NCI-H345 (cell line): ENCODE measurements at places on chromosomes 4 and X.

DNA sequence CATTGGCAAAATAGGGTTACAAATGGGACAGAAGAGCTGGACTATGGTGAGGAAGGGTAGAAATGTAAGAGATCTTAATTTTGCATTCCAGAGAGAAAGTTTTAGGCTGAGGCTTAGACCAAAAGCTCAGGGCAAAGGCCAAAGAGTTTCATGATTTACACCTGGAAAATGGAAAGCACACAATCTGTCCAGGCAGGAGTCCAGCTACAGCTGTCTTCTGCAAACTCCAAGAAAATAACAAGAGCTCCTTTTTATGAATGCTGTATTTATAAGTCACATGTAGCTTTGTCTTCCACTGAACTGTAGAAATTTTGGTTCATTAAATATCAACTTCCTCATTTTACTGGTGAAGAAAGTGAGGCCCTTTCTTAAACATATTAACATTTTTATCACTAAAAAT is 288.0 kb upstream of the ATOH1 start:
- no peak for DNase-seq

- DNase-seq = no peak
Measured at GRCh38 chr4:138741766-138742377, 273.7 kb upstream of the NOCT start.

DNA sequence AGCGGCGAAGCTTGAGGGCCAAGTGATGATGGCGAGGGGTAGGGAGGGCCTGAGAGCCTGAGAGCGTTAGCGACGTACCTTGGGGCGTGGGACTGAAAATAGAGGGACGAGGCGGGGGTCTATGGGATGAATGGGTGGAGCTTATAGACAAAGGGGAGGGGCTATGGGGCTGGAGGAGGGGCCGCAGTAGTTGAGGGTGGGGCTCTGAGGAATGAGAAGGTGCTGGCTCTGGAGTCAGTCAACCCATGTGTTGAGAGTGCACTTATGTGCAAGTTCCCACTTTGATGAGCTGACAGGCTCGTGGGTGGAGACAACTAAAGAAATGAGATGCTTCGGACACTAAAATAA is 488 bp downstream of the TBC1D25 start:
- DNase-seq = no peak

GRCh38 chr4:186688150-186688943 is 35.3 kb downstream of the FAT1 start:
- peak; percentile 78 for DNase-seq

DNA sequence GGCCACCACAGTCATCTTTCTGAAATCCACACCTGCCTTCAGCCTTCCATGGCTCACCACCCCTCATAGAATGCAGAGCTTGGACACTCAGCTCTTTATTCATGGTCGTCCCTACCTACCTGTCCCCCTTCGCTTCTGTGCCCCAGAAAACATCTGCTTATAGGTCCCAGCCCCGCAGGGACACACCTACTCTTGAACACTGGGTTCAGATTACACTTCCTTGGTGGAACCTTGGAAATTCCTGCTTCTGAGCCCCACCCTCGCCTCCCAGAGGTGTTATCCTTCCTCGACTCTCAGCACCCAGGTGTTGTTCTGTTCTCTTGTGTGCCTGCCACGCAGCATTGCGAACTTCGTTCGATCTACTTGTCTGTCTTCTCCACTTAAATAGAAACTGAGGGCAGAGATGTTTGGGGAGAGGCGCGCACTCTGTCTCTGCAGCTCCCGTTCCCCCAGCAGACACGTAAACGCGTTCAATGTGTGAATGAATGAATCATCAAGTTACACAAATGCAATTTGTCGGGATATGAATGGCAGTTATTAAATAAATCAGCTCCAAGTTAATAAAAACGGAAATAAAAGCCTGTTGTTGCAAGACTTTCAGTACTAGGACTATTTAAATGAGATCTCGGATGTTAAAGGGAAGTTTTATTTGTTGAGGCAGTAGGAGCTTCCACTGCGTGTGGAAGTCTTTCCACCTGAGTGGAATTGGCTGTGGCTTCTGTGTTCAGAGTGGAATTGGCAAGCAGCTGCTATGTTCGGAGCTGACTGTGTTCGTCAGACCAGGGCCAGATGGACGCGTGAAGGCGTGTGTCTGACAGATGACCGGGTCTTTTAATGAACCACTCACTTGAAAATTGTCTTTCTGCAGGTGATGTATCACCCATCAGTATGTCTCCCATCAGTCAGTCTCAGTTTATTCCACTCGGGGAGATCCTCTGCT is 95.6 kb downstream of the STOX2 start:
- DNase-seq = no peak

GRCh38 chrX:81729269-81729777 is 527.4 kb downstream of the SH3BGRL start:
- DNase-seq = no peak

- DNase-seq = no peak
Measured at GRCh38 chr4:10225096-10225495, 108.5 kb upstream of the WDR1 start.

GRCh38 chrX:41025926-41026701 is 59.1 kb upstream of the USP9X start:
- DNase-seq = no peak

DNA sequence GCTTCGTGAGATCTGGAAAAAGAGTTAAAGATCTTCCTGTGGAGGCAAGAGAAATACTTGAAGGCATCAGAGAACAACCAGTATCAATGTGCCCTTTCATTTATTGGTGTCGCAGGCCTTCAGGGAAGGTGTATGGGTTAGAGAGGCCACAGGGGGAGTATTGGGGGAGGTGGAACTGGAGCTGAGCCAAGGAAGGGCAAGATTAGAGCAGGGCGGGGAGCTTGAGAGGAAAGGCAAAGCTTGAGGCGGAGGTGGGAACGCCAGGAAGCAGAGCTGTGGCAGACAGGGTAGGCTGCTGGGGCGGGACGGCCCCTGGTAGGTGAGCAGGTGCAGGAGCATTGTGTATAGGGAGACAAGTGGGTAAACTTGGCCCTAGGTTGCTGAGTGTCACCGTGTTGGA is 329.9 kb downstream of the ARHGAP10 start:
- peak; percentile 76 for DNase-seq

DNA sequence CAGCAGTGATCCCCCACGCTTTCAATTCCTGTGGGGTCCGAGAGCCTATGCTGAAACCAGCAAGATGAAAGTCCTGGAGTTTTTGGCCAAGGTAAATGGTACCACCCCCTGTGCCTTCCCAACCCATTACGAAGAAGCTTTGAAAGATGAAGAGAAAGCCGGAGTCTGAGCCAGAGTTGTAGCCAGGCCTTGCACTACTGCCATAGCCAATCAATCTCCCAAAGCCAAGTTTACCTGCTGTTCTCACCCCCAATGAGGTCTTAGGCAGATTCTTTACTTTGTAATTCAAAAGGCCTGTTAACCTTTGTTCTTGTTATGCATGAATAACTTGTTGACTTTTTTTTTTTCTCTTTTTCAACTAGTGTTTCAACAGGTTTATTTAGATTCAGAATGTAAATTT is 4.0 kb downstream of the MAGEB2 start:
- no peak for DNase-seq

DNA sequence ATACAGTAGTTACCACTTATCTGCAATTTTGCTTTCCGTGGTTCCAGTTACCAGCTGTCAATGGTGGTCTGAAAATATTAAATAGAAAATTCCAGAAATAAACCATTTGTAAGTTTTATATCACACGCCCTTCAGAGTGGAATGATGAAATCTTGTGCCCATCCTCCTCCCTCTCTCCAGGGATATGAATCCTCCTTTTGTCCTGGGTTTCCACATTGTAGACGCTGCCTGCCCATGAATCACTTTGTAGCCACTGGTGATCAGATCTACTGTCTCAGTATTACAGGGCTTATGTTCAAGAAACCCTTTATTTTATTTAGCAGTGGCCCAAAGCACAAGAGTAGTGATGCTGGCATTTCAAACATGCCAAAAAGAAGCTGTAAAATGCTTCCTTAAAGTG is 198.6 kb downstream of the KCNIP4 start:
- DNase-seq = no peak

DNA sequence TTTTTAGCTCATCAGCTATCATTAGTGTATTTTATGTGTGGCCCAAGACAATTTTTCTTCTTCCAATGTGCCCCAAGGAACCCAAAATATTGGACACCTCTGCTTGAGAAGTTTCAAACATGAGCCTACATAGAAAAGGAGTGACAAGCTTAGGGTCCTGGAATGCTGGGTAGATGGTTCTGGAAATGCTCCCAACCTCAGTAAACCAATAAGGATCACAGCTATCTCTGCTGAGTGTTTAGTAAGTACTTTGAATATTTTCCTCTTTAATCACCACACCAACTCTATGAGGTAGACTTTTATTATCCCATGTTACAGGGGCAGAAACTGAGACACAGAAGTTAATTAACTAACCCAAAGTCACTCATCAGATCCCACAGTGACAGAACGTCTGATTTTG is 164.9 kb upstream of the KLF3 start:
- no peak for DNase-seq

DNA sequence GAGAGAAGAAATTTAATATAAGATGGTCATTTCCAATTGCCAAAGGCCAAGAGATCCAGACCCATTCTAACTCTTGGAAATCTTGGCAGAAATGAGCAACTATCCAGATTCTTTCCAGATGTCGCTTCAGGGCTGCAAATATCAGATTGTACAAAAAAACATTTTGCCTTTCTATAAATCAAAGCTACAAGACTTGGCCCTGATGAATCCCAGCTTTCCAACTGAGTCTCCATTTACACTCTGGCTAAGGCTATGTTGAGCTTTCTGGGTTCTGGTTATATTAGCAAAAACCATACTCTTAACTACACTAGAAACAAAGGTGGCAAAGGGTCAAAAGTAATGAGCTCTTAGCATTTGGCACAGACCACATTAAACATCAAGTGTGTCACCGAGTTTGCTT is 345.8 kb downstream of the OPHN1 start:
- no peak for DNase-seq

DNA sequence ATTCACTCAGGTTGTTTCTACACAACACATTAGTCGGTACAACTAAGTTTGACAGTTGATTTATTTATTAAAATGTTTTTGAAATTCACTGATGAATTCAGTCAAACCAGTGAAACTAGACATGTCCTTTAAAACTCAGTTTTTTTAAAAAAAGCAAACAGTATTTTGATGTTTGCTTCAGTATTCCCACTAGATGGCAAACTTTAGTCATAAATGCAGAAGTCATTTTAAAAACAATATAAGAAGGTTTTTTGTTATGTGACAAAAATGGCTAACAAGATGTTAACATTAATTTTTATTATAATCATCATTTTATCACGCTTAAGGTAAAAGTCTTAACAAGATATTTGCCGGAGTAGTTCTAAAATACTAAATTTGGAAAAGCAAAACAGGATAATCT is 1337.8 kb upstream of the DIAPH2 start:
- no peak for DNase-seq

- DNase-seq = no peak
Measured at GRCh38 chr4:163587867-163588266, 93.4 kb downstream of the TMA16 start.

DNA sequence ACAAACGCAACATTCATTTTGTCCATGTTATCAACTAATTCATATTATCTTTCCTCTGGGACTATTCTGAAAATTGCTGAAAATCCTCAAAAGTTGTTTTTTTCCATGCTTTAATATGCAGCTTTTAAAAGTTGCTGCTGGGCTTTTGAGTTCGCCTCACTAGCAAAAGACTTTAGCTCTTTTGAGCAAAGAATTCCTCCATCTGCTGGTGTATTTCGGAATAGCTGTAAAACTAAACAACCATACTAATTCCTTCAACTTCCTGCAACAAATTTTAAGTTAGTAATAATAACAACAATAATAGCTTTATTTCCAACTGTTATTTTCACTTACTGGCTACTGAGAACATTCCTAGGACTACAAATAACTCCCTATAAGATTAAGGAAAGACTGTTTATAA is 124.5 kb upstream of the PLAC1 start:
- DNase-seq = peak; percentile 1

DNA sequence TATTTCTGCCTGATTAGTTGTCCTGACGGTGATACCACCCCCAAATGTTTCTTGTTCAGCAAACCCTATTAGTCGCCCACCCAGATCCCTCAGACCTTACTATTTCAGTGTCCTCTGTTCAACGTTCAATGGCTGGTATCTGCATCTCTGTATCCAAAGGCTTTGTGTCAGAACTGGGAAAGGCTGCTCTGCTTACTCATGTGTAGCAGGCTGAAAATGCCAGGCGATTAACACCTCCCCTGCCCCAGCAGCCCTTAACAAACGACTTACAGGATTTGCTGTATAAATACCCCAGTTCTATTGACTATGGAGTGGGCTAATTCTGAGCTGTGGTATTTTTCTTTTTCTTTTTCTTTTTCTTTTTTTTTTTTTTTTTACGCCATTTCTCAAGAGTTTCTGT is 415.0 kb downstream of the ZNF674 start:
- DNase-seq = no peak

DNA sequence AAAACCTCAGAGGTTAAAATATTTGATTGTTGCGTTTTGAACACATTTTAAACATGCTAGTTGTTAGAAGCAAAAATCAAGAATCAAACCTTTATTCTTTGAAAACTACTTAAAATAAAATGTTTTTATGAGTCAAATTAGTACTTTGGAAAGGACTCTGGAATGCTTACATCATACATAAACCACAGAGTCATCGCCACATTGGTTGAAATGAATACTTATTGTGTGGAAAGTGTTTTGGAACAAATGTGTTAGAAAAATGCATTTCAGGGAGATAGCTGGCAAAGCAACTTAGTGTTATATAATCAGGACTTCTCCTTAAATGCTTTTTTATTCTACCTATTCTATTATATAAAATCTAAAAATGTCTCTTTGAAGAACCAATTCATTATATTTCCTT is 49.4 kb upstream of the CAMK2D start:
- no peak for DNase-seq

DNA sequence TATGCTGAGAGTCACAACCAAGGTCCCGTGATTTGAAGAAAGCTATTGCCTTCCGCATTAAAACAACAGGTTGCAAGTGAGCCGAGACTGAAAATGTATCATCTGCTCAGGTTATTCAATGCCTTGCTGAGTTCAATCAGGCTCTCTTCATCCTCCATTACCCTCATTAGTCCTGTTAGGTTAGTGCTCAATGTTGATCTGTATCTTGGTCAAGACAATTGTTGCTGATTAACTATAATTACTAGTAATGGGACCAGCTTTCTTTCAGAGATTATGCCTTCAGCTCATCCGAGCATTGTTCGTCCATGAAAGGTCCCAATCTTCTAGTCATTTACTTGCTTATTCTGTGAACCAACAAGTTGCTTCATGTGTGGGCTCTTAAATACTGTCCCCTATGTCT is 534.6 kb upstream of the FAM241A start:
- DNase-seq = no peak

DNA sequence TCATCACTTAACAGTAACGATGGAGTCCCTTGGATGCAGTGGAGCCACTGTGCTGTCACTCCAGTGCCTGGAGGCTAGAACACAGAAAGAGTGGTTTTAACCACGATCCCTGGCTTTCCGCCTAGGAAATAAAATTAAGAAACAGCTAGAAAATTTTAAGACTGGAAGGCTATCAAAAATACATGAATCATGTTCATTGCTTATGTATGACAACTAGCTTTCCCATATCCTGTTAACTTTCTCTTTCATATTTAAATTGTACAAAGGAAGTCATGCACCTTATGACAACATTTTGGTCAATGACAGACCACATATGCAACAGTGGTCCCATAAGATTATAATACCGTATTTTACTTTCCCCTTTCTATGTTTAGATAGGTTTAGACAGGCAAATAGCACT is 115.1 kb downstream of the GALNTL6 start:
- no peak for DNase-seq

- no peak for DNase-seq
Measured at GRCh38 chr4:1317177-1318045, 27.7 kb downstream of the MAEA start.
